ENCODE measurements at places on chromosomes 7 and 10. TPM values are rescaled to one million over a fixed set of nuclear protein-coding genes. Genes with fewer than 3 reads are reported as not detected.

PTPRE gene
- 15.9 TPM for total RNA-seq

TAS2R3 gene
- 3.6 TPM for total RNA-seq

MRPS33 gene
- total RNA-seq: 27.4 TPM

HMX3 gene
- not detected for total RNA-seq

TMEM229A gene
- not detected for total RNA-seq

RPEL1 gene
- total RNA-seq: not detected

CALML3 gene
- total RNA-seq: 9.8 TPM

Measured in skin of body (tissue), 3 donors.